ENCODE measurements at places on chromosomes 7 and 10.

DNA sequence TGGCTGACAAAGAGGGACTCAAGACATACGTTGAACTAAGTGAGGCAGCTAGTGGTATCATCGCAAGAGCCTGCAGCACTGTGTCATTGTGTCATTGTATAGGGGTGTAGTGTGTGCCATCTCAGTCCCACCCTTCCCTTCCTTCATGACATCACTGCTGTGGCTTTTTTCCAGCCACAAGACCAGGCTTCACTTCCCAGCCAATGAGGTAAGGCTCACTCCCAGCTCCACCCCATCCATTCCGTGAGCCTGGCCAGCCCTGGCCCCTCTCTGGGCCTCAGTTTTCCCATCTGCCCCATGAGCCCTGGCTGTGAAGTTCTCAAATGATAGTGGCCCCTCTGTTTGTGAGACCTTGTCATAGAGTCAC lies 134.3 kb upstream of the ZMIZ1 start:
- no peak for DNase-seq

DNA sequence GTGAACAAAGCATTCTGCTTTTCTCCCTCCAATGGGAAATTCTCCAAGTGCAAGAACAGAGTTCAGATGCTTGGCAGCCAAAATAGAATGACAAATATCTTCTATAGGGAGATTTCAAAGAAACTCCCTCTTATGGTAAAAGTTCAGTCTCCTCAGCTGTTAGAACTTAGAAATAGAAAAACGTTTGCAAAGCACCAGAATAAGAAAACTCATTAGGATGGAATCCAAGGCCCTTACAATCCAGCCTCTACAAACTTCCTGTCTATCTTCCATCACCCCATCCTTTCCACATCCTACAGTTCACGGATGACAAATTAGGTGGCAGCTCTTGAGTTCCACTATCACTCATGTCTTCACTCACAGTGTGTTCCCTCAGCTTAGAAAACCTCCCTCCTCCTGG lies 25.7 kb downstream of the FAM13C start:
- no peak for DNase-seq

- DNase-seq, result no peak
Measured at GRCh38 chr7:38323156-38323555, 49.7 kb upstream of the TARP start.

DNA sequence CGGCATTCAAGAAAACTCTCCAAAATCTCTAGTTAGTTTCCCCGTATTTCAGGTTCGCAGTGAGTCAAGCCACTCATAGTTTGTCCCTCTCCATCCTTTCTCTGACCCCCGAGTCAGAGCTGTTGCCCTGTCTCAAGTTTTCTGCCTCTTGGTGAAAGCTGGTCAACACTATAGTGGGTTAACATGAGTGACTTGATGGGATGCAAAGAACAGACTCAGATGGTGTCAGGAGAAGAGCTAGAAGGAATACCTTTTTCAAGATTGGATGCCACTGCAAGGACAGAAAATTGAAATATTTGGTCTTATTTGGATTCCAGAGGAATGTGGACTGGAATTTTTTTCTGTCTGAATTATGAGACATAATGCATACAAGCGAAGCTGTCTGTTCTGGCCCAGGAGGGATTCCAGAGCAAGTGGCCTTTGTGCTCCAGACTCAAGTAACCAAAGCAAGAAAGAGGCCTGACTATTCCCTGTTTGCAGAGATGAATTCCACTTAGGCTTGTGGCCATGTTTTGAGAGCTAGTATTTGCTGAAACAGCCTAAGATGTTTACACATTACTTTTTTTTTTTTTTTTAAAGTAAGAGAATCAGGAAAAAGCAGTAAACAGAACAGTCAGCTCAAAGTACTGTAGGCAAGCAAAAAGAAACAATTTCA lies 67.4 kb downstream of the VWC2 start:
- no peak for DNase-seq

- no peak for DNase-seq
Measured at GRCh38 chr7:114554781-114555537, 140.3 kb downstream of the FOXP2 start.

- no peak for DNase-seq
Measured at GRCh38 chr7:131111081-131111576, 216.5 kb upstream of the MKLN1 start.

DNA sequence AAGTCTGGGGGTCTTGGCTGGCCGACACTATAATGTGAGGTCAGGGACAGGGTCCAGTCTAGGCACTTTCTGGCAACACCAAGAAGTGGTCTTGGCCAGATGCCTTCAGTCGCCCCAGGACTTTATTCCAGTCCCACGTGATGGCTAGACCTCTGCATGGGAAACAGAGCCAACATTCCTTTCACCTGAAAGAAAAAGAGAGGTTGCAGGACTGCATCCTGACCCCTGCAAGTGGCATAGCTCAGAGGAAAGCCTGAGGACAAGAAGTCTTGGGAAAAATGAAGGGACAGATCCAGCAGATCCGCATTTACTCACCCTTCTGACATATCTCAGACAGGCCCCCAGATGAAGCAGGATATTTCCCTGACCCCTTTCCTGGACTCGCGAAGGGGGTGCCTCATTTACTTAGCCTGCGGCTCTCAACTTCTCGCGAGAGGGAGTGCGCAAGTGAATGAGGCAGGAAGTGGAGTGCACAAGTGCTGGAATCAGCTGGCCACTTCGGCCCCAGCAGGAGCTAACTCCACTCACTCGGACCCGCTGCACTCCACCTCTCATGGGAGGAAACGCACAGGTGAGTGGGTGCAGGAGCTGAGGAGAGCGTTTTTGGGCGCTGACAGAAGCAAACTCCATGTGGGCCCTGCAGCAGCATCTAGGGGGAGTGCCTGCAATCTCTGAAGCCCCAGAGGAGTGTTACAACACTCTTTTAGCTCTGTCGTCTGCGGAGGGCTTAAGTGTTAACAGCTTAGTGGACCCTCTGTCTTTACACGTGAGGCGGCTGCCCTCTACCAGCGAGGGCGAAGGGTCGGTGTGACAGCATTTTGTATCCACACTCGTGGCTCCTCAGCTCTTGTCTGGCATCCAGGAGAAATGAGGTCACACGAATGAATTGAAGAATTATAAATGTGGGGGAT lies 916.2 kb upstream of the GHITM start:
- DNase-seq, result no peak

GRCh38 chr10:18759575-18759974 lies 100.3 kb downstream of the ARL5B start:
- DNase-seq, result no peak

DNA sequence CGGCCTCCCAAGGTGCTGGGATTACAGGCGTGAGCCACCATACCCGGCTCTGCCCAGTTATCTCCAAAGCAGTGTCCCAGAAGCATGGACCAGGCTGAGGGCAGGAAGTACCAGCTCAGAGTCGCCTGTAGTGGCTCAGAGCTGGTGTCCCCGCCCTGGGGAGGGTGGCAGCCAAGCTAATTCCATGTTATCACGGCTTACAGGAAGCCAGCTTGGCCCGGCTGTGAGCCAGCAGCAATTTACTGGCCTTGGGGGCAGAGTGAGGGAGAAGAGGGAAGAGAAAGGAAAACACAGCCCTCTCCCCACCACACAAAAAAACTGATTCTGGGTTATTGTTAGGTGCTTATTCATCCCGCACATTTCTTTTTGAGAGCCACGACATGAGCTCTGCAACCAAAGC lies 88.1 kb downstream of the HIP1 start:
- DNase-seq, result no peak

- no peak for DNase-seq
Measured at GRCh38 chr10:5187867-5188266, 2.9 kb upstream of the AKR1C8 start.

DNA sequence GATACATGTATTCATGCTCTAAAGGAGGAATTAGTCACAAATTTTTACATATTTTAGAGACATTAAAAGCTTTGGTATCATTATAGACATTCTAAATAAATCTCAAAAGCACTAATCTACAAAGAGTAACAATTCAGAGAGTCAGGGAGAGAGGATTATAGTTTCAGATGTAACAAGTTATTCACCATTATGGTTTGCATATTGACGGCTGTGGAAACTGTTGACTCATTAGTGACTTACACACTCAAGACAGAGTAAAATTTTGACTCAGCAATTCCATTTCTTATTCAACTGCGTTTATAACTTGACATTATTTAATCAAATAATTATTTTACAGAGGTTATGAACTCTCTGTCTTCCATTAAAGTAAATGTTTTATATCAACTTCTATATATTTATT lies 95.4 kb upstream of the SEMA3C start:
- DNase-seq, result no peak

DNA sequence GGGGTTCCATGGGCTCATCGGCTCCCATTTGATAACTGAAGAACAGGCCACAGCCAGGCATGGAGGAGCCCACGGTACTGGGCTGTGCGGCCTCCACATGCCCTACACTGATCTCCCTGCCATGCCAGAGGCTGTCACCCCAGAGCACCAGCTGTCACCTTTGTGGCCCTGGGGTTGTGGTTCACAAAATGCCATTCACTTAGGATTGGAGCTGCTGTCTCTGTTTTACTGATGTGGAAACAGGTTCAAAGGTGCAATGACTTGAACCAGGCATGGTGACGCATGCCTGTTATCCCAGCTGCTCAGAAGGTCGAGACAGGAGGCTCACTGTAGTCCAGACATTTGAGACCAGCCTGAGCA lies 4.3 kb upstream of the UPK3B start:
- DNase-seq, result no peak

DNA sequence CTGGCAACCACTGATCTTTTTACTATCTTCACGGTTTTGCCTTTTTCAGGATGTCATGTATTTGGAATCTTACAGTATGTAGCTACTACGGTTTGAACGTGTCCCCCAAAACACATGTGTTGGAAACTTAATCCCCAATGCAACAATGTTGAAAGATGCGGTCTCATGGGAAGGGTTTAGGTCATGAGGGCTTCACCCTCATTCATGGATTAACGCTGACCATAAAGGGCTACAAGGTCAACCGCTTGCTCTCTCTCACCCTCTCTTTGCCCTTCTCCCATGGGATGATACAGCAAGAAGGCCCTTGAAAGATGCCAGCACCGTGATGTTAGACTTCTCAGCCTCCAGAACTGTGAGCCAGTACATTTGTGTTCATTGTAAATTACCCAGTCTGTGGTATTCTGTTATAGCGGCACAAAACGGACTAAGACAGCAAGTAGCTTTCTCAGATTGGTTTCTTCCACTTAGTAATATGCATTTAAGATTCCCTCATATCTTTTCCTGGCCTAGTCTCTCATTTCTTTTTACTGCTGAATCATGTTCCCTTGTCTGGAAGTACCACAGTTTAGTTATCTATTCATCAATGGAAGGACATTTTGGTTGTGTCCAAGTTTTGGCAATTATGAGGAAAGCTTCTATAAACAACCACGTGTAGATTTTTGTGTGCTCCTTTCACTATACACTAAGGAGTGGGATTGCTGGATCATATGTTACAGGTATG lies 3.0 kb upstream of the CRYGN start:
- no peak for DNase-seq

- DNase-seq, result no peak
Measured at GRCh38 chr7:16369855-16370254, 51.5 kb downstream of the CRPPA start.

- DNase-seq, result no peak
Measured at GRCh38 chr10:122853665-122854313, 8.1 kb upstream of the CUZD1 start.

GRCh38 chr7:142587578-142588191 lies 161.6 kb upstream of the PRSS1 start:
- no peak for DNase-seq

GRCh38 chr10:58041901-58042300 lies 225.8 kb downstream of the IPMK start:
- no peak for DNase-seq
